ENCODE measurements at places on chromosomes 11 and 22.

DNA sequence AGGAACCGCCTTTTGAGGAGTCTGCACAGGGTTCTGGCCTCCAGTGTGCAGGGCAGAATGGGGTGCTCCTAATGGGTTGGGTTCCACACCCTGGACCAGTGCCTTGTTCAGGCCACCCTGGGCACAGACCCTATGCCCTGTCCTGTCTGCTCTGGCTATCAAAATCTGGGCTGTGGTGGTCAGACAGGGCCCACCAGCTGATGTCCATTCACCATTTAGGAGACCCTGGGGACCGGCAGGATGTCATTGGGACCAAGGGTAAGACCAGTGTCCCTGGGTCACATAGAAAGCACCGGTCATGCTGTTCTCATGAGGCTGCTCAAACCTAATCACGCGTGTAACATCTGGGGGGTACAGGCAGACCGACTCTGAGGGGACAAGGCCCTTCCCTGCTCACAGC lies 37.3 kb downstream of the PARVG start:
- no peak for DNase-seq

GRCh38 chr11:69240332-69241074 lies 53.5 kb upstream of the MYEOV start:
- DNase-seq: no peak

- no peak for DNase-seq
These were observed 48.4 kb upstream of the EED start for GRCh38 chr11:86196085-86196696.

GRCh38 chr11:119081682-119082260 lies 2.9 kb upstream of the HMBS start:
- DNase-seq: no peak

- no peak for DNase-seq
These were observed 6.5 kb downstream of the ARSA start for GRCh38 chr22:50621356-50621880.

DNA sequence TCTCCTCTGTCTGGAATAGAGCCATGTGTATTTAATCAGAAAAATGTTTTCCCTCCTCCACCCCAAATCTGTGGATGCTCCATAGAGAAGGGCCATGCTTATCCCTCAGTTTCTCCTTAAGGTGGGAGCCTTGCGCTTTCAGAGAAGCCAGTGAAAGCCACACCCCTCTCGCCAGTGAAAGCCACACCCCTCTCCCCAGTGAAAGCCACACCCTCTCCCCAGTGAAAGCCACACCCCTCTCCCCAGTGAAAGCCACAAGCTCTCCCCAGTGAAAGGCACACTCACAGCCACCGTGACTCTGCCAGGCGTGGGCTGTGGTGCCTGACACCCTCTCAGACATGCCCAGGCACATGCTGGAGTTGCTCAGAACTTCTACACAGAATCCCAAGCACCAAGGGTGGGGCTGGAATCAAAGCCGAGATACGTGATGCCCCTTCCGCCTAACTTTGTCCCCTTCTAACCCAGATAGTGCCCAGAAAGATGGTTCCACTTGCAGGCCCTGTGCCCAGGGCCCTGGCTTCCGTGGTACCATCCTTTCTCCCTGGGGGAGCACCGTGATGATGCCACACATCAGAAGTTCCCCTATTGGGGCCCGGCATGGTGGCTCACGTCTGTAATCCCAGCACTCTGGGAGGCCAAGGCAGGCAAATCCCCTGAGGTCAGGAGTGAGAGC lies 16.5 kb upstream of the PRR5 start:
- DNase-seq: no peak

- DNase-seq: no peak
These were observed 122.1 kb downstream of the CSNK2A3 start for GRCh38 chr11:11230802-11231562.

DNA sequence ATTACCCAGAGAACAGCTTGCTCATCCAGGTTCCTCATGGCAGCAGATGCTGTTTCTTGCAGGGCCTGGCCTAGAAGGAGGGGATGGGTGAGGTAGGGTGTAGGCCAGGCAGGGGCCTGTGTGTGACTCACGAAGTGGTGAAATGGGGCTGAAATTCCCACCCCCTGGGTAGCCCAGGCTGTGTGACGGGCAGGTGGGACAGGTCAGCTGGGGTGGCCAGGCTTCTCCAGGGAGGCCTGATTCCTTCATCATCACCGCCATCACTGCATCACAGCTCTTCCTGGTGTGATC lies 83.2 kb downstream of the CACNA1I start:
- no peak for DNase-seq

Data from D721Med (cell line).